ENCODE measurements at places on chromosomes 7 and 10.

GRCh38 chr10:21751341-21752310 is 217.6 kb downstream of the MLLT10 start:
- DNase-seq = no peak

GRCh38 chr10:23047201-23048050 is 48.0 kb upstream of the MSRB2 start:
- no peak for DNase-seq

- no peak for DNase-seq
Measured at GRCh38 chr10:88624840-88625239, 38.3 kb downstream of the LIPJ start.

GRCh38 chr7:110664803-110665202 is 426.1 kb upstream of the LRRN3 start:
- DNase-seq = no peak

- DNase-seq = no peak
Measured at GRCh38 chr10:48466611-48467240, 138.1 kb downstream of the ARHGAP22 start.

- DNase-seq = no peak
Measured at GRCh38 chr7:65910237-65910636, 37.4 kb downstream of the VKORC1L1 start.

- no peak for DNase-seq
Measured at GRCh38 chr7:108010377-108010776, 7.4 kb upstream of the LAMB1 start.

- DNase-seq = peak; percentile 36
Measured at GRCh38 chr7:157979636-157980340, 607.8 kb downstream of the PTPRN2 start.

- no peak for DNase-seq
Measured at GRCh38 chr7:96992192-96993005, 13.0 kb upstream of the DLX6 start.

DNA sequence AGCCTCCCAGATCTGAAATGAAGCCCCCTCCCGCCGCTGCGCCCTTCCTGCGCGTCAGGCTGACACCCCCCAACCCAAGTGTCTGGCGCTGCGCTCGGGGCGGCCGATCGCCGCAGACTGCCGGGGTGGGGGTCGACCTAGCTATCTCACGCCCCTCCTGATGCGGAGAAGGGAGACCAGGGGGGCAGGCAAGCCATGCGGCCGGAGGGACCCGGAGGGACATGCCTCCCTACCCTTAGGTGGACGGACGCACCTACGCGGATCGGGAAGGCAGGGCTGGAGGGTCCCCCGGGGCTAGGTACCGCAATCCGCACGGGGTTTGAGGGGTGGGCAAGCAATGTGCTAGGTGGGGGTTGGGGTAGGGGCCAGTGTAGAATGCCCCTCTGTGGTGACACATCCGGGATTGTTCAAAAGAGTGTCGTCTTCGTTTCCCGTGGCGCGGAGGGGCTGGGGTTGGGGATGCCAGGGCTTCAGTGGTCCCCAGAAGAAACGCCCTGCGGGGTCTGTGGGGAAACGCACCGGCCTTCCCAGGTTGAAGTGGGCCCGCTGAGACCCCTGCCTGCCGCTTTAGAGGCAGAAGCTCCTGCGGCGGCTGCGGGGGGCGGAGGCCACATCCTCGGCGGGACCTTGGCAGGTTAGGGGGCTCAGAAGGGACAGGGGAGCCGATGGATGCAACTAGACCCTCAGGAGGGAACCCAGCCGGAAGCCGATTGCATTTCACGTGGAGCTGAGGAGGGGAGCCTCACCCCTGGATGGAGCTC is 913 bp downstream of the ADCYAP1R1 start:
- peak; percentile 44 for DNase-seq

DNA sequence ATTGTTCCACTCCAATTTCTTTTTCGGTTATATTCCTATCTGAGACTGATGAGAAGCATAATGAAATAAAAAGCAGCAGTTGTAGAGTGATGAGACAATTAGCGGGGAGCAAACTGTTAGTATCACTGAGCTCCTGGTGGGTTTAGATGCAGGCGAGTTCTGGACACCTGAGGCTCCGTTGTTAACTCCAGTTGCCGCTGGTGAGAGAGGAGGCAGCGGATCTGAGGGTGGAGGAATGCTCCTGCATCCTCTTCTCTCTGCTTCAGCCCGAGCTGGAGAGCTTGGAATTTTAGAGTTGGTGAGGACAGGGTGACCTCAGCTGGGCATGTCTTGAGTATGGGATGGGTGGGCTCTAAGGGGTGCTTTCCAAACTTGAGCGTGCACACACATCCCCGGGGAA is 31.4 kb downstream of the LRMDA start:
- DNase-seq = no peak

GRCh38 chr7:363626-364025 is 73.7 kb downstream of the FOXL3 start:
- peak; percentile 1 for DNase-seq

GRCh38 chr10:43047288-43047970 is 29.4 kb upstream of the RET start:
- DNase-seq = no peak

- DNase-seq = no peak
Measured at GRCh38 chr7:103764901-103765300, 224.6 kb downstream of the RELN start.

- DNase-seq = no peak
Measured at GRCh38 chr10:98276311-98276710, 8.3 kb upstream of the LOXL4 start.

DNA sequence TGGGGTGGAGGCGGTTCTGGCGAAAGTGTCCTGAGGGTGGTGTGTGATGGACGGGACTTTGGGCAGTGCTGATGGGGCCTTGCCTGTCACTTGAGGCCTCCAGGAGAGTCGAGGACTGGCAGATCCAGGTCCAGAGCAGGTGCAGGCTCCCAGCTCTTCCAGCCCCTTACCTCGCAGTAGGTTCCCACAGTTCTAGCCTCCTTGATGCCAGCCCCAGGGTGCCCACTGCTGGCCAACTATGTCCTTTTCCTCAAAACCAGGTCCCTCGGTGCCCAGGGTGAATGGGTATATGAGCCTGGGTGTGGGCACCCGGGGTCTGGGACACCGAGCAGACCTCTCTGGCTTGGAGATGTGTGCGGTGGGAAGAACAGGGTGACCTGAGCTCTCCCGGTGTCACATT is 8.3 kb downstream of the FAM20C start:
- no peak for DNase-seq

DNA sequence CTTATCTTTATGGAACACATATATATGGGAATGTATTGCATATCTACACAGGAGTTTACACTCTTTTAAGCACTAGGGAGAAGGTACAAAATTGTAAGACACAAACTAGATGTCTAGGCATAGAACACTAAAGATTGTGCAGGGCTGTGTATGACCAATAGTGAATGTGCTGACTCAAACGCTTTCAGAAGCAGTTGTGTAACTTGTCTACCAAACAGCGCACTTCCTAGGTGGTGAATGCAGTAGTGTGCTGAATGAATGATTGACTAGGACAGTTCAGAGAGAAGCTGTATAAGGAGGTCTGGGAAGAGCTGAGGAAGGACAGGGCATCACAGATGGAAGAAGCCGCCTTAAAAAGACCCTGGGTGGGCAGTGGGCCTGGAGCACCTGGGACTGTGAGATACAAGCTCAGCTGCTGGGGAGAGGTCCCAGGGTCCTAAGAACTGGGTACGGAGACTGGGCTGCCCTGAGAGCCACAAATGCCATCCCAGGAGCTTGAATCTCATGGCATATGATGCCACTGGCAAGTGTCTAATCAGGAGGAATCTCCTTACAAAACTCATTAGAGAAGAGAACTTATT is 14.2 kb downstream of the CLRN3 start:
- no peak for DNase-seq

DNA sequence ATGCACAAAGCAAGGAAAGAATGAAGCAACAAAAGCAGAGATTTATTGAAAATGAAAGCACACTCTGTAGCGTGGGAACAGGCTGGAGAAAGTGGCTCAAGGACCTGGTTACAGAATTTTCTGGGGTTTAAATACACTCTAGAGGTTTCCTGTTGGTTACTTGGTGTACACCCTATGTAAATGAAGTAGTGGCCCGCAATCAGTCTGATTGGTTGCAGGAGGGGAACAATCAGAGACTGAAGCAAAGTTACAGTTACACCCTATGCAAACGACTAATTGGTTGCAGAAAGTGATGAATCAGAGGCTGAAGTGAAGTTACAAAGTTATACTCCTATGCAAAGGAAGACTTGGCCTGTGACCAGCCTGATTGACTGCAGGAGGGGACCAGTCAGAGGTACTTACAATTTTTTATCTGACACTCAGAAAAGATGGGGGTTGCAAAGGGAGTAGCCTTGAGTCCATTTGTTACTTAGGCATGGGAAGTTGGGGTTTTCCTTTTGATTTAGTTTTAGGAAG is 3.6 kb upstream of the MTPN start:
- no peak for DNase-seq

DNA sequence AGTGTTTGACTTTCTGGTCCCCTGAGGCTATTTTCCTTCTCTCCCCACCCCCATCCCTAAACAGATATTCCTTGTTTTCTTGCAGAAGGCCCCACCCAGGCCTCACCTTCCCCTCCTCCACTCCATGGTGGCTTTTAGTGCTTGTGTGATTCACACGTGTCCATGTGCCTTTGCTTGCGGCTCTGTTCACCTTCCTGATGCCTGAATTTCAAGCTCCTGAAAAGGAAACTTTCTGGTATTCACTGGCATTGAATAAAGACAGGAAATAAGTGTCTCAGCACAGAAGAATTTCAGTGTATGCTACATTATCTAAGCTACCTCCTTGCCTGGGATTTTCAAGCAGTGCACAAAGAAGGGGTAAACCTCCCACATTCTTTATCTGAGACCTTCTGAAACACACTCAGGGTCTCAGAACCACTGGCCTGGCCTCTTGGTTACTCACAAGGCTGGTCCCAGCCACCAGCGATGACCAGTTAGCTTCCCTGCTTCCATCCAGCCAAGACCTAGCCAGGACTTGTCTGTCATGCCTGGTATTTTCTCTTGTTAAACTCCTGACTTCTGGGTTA is 17.2 kb upstream of the UBE2H start:
- no peak for DNase-seq

DNA sequence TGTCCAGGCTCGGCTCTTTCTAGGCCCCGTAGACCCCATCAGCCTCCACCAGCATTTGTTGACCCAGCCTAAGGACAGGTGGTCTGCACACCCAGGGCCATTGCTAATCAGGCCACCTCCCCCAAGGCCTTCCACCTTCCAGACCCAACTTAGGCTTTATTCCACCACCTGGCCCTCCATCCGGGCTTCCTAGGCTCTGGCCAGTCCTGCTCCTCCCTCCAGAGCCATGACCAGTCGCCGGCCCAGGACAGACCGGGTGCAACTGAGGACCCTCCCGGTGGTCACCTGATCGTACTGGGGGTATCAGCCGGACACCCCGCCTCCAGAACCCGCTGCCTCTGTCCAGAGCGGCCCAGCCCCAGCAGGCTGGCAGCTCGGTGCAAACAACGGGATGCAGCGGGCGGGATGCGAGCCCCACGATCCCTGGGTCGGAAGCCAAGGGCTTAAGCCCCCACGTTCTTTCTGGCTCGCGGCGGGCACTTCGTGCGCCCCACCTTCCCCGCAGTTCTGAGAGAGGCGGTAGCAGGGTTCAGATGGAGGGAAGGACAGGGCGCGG is 545 bp downstream of the NACAD start:
- no peak for DNase-seq

DNA sequence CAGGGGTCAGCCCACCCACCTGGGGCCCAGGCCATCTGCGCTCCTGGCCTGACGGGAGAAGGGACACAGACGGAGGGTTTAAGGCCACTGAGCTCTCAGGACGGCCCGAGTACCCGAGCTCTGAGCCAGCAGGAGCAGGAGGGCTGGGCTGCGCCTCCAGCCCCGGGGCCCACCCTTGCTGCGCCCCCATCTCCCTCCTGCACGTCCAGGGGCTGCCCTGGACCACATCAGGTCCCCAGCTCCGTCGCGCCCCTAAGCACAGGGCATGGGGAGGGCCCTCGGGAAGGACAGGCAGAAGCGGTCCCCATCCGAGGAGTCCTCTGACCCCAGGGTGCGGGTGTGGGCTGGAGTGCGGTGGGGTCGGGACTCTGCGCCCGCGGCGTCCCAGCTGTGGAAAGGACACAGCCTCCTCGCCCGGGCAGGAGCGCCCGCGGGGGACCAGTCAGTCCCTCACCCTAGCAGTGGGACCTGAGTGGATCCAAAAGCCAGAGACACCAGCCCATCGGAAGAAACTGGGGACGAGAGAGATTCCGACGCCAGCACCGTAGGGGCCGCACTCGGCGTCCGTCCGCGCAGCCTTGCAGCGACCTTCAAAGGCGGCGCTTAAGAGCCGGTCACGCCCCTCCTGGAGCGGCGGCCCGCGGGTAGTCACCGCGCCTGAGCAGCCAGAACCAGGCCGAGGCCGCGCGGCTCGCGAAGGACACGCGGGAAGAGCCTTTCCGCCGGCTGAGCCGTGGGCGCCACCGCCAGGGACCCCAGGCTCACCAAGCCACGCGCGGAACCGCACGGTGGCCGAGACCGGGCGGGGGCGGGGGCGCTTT is 15.9 kb downstream of the CAMK2B start:
- DNase-seq = peak; percentile 79

DNA sequence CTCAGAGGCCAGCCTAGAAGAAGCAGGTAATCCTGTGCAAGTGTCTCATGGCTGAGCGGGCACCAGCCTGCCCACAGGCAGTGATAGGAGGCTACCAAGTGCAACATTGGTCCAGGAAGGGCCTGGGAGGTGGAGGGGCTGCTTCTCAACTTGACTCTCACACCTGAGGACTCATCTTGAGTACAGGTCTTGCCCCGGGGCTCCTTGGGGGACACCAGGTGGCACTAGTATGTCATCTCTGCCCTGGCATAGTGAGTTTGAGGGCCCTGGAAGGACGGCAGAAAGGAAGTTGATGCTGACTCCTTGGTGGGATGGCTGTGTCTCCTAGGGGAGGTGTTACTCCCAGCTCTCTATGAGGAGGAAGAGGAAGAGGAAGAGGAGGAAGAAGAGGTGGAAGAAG is 2.3 kb downstream of the CCDC136 start:
- no peak for DNase-seq

DNA sequence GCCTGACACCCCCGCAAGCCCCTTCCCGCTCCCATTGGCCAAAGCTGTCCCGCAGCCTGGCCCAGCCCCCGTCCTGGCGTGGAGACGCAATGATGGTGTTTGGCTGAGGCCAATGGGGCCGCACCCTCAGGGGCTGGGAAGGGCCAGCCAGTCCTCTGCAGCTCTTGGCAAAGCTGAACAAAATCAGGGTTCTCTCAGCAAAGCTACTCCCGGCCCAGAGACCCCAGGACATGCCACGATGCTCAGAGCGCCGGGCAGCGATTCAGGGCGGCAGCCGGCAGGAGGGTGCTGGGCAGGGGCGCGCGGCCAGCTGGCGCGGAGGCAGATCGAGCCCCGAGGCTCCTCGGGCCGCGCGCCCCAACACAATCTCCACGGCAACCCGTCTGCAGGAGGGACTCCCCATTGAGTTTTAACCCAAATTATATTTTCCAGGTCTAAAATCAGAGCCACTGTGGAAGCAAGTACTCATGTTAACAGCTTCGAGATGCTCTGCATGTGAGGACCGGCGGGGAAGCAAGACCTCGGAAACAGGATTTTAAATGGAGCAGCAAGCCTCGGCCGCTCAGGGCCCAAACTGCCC is 8.8 kb upstream of the CNPY1 start:
- DNase-seq = no peak

- no peak for DNase-seq
Measured at GRCh38 chr10:35136263-35136815, 9.7 kb downstream of the CREM start.

GRCh38 chr7:87316846-87317552 is 28.5 kb upstream of the CROT start:
- DNase-seq = no peak

- DNase-seq = no peak
Measured at GRCh38 chr7:18703685-18704084, 208.1 kb downstream of the HDAC9 start.

GRCh38 chr7:8206956-8207355 is 55.0 kb downstream of the ICA1 start:
- no peak for DNase-seq

Measured in nephron progenitor cell (in vitro differentiated cells).